ENCODE measurements at places on chromosomes 6 and 20.

DNA sequence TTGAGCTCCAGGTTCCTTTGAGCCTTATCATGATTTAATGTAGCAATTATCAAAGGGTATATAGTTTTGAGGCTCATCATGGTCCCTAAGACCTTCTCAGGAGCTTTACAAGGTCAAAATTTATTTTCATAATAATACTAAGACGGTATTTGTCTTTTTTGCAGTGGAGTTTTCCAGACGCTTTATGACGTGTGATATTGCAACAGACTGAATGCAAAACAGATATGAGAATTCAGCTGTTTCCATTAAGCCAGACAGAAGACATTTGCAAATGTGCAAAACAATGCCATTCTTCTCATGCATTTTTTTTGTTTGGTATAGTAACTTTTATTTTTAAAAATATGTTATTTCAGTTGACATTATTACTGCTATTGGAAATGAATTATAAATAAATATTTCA lies 24.7 kb upstream of the CNKSR3 start:
- no peak for DNase-seq

DNA sequence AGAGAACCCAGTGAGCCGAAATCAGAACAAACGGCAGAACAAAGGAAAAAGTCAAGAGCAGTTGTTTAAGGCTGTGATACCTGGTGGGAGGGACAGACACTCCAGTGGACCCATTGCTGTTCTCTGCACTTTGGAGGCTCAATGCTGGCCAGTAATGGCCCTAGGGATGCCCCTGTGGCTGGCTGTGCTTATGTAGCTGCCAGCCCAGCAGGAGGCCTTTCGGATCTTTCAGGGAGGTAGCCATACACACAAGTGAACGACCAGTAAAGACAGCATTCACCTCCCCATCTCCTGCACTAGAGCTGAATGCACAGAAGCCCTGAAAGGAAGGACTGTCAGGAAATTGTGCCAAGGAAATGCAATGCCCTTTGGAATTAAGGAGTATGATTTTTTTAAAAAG lies 34.3 kb downstream of the GPLD1 start:
- DNase-seq, result no peak

DNA sequence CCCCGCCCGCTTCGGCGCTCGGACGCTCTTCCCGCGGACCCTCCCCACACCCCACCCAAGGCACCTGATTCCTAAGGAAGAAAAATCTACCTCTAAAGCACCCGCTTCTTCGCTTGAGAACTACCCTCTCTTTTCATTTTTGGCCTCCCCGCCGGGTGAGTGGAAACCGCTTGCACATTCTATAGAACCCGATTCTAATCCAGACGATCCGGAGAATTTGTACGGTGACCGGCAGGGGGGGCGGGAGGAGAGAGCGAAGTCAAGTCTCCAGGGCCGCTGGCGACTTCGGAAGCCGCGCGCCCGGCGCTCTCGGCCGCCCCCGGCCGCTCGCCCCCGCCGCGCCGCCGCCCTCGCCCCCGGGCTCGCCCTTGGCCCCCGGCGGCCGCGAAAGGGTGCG lies at the start of gene RBM24:
RBM24 (plus strand) TSS at position 262 of the 397 bp plus-strand sequence. CDS start 221 bp downstream, outside the sequence.
- peak; percentile 50 for DNase-seq

GRCh38 chr6:161104966-161105365 lies 113.4 kb downstream of the MAP3K4 start:
- no peak for DNase-seq

- DNase-seq, result no peak
Observed at GRCh38 chr6:148431413-148431812, 88.8 kb downstream of the SASH1 start.

- no peak for DNase-seq
Observed at GRCh38 chr6:6656287-6656686, 67.8 kb downstream of the LY86 start.

GRCh38 chr6:89859744-89860143 lies 30.1 kb downstream of the CASP8AP2 start:
- DNase-seq, result no peak

GRCh38 chr6:45611491-45611890 lies 233.8 kb upstream of the SUPT3H start:
- no peak for DNase-seq

DNA sequence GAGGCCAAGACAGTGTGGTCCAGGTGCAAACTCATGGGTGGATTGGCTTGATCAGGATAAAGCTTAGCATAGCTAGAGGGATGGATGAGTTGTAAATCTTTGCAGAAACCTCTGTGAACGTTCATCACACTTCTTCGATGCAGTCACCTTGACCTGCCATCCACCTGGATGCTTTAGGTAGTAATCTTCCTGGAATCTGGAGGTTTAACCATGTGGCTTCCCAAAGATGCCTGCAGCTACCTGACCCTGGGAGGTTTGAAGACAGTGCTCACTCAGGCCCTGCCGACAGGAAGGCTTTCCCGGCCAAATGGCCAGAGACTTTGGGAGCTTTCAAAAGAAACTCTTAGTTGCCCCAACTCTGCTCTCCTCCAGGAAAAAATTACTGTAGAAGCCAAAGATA lies 55.4 kb upstream of the ERVFRD-1 start:
- no peak for DNase-seq

- no peak for DNase-seq
Observed at GRCh38 chr6:102197211-102197610, 803.7 kb downstream of the GRIK2 start.

- DNase-seq, result no peak
Observed at GRCh38 chr6:155959898-155960495, 504.4 kb upstream of the NOX3 start.

DNA sequence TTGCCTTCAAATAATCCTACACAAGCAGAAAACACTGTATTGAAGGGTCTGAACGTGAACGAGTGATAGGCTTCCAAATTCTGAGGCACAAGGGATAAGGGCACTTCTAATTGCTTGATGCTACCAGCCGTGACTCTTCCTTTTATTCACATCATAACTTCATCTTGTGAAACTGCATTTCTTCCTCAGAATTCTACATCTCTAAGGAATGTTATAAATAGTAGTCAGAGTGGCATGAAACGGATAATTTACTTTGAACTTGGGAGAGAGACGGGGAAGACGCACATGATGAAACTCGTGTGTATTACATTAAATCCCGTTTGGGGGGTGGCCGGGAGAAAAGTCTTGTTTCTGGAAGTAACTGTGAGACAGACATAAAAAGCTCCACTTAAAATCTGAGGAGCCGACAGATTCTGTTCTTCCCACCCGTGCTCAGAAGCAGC lies 754 bp downstream of the HDDC2 start:
- DNase-seq, result peak; percentile 29

DNA sequence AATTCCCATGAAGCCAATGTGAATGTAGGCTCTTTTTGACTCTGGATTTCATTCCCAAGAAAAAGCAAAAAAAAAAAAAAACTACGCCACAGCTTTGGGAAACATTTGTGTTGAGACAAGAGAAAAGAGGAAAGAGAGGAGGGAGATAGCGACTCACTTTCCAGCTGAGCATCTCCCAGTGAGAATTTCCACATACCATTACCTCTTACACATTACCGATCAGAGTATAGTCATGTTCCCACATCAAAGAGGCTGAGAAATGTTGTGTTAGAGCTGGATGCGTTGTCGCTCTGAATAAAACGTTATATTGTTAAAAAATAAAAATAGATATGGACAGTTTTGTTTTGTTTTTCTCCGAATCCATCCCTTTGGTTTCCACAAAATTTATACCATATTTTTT lies 1019.3 kb upstream of the ADGRB3 start:
- DNase-seq, result no peak

- no peak for DNase-seq
Observed at GRCh38 chr6:155880900-155881299, 425.3 kb upstream of the NOX3 start.
